ENCODE measurements at places on chromosomes 4 and X.

DNA sequence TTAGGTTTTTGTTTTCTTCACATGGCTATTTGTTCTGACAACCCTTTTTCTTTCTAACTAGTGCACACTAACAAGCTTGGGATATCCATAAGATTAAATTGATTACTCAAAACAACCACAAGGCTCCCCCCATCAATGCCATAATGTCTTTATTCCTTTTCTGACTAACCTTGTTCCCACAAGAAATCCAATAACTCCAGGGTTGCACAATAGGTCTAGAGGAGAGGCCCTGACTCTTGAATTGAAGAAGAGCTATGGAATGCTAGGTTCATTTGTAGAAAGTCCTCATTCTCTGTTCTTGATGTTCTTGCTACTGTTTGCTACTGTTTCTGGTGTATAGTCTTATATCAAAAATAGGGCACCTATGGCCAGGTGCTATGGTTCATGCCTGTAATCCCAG is 71.0 kb downstream of the PRRG1 start:
- DNase-seq, result no peak

- peak; percentile 23 for DNase-seq
Observed at GRCh38 chr4:82852751-82853285, 38.1 kb downstream of the SEC31A start.

GRCh38 chr4:187309456-187309855 is 585.8 kb upstream of the FAT1 start:
- no peak for DNase-seq

- DNase-seq, result no peak
Observed at GRCh38 chr4:57154191-57154590, 44.0 kb upstream of the IGFBP7 start.

- DNase-seq, result peak; percentile 28
Observed at GRCh38 chr4:105145903-105146275, 787 bp upstream of the TET2 start.

DNA sequence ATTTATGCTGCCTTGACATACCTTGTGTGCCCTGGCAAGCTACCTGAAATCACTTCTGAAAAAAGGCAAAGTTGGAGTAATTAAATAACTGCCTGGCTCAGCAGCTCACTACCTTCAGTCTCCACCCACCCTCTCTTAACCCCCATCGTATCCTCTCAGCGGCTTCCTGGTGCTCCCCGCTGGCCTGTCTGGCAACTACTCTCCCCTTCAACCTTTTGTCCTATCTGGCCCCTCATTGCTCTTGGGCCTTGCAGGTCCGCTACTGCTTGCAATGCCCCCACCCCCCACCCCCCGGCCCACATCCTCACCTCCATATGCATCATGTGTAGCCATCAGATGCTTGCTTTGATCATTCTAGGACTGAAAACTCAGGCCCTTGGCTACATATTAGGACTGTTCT is 34.5 kb downstream of the PRPS1 start:
- no peak for DNase-seq

DNA sequence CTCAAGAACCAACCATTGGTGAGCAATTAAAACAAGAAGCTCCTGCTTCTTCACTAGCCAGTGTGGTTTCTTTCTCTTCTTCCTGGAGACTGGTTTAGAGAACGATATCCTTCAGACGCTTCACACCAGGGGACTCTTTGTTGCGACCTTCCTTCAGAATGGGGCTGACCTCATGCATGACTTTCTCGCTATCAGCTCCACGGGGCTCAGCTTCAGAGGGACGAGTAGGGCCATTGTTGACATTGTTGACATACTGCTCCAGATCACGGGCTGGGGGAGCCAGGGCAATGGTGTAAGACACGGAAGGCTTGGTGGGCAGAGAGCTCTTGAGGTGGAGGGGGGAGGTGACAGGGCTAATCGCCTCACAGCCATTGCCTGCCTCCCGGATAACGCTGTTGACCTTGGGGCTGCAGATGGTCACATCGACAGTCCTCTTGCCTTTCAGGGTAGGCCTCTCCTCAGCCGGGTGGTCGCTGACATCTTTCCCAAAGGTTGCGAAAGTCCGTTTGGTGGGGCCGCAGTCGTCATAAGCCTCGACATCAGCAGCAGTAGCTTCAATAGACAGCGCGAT is 113.8 kb downstream of the PCDH19 start:
- DNase-seq, result no peak

DNA sequence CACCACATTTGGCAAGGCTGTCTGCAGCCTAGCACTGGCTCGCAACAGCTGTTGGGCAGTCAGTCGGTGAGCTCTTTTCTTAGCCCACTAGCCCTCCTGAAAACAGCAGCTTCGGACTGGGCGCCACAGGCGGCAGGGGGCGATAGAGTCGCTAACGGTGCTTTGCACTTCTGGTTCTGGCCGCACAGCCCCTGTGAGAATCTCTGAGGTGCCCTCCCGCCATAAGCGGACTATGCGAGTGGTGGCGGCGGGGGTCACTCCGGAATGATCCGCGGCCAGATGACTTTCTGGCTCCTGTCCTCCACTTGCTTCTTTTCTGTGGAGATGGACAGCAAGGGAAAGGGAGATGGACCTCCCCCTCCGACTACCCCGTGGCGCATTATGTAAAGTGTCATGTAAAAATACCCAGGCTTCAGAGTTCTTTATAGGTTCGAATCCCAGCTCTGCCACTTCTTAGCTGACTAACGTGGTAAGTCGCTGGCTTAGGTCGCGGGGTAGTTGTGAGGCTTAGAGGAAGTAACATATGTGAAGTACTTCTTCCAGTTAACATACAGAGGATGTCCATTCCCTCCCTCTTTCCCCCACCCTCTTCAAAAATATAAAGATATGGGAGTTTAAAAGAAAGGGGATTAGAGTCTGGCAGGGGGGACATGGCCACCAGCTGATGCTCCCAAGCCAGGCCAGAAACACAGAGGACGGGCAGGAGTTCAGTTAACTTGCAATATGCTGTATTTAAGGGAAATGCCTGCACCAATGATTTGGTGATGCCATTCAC is 11.0 kb downstream of the ARHGAP36 start:
- DNase-seq, result peak; percentile 13

DNA sequence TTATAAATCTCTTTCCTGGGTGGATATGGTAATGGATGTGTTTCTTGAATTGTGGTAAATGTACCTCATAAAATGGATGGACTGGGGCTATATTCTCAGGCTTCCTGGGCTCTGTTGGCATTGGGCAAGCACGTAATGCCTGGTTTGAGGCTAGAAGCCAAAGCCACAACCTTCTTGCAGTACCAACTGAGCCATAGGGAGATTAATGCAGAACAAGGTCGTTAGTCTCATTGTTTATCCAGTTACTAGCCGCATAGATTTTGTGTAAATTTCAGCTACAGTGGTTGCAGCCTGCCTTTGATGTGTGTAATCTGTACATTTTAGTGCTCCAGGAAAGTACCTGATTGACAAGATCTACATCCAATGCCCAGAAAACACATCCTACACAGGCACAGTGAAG is 7.2 kb upstream of the LEF1 start:
- no peak for DNase-seq

DNA sequence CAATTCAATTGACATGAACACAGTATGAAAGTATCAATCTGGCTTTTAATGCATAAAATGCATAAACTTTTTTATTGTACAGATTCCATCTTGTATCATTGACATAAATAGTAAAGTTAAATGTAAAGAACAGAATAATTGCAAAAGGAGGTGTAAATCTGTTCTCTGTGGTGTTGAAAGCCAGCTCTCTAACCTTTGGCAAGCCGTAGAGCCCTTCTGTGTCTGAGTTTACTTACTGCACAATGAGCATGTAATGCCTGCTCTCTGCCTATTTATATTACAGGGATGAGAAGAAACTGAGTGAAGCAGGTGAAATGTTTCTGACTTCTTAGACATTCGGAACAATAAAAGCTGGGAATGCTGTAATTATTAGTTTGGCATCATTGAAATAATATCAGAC is 389.3 kb upstream of the EPHA5 start:
- peak; percentile 40 for DNase-seq

- DNase-seq, result no peak
Observed at GRCh38 chr4:95219109-95219508, 329.7 kb downstream of the UNC5C start.

DNA sequence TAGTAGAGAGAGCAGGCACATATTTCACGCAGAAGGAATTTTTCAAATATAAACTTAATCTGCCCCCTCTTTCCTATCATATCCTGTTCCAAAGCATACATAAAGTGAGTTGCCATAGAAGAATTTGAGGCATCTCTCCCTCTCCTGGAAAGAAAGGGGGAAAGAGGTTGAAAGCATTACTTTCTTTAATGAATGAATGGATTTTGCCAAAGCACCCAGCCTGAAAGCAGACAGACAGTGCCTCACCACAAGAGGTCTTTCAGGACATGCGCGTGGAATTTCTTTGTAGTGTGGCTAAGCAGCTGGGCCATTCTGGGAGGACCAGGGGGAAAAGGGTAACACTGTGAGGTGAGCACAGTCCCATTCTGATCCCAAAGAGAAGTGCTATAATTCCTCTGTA is 651.4 kb downstream of the IQCM start:
- no peak for DNase-seq

DNA sequence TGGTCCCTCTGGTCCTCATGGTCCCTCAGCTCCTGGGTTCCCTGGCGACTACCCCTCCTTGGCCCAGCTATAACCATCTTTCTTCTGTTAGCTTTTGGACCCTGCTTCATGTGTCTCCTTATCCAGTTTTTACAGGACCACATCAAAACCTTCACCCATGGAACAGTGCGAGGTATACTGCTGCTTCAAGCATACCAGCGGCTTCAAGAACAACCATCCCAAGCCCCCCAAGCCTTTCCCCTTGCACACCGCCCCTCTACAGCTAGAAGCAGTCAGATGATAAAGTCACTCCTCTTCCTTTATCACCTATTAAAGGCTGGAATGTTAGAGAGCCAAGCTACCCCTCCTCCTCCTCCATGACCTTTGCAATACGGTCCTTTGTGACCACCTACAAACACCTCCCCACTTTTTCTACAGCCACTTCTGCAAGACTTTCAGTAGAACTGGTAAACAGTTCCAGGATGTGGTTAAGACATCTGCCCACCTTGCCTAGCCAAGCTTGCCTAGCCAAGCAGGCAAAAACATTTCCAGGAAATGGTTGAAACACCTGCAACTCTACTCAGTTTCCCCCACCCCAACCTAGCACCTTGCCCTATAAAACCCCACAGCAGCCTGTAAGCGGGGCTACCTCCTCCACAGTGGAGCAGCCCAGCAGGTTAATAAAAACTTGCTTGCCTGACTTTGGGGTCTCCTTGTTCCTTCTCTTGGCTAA is 125.7 kb downstream of the ZC4H2 start:
- no peak for DNase-seq

- DNase-seq, result no peak
Observed at GRCh38 chrX:99033226-99033901, 1376.7 kb downstream of the PCDH19 start.

DNA sequence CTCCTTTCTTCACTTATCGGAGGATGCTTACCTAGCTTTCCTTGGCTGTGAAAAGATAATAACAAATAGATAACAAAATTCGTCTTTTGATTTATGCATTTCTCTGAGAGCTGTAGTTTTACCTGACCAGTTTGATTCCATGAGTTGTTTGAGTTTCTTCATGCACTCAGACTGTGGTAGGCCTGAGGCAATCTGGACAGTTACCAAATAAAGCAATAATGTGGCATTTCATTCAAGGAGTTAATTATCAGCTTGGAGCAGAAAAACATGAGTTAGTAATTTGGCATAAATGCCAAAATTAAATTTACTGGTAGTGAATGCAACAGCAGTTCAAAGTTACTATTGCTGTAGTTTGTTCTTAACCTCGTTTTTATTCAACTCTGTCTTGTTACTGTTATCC is 53.5 kb downstream of the FABP2 start:
- no peak for DNase-seq

DNA sequence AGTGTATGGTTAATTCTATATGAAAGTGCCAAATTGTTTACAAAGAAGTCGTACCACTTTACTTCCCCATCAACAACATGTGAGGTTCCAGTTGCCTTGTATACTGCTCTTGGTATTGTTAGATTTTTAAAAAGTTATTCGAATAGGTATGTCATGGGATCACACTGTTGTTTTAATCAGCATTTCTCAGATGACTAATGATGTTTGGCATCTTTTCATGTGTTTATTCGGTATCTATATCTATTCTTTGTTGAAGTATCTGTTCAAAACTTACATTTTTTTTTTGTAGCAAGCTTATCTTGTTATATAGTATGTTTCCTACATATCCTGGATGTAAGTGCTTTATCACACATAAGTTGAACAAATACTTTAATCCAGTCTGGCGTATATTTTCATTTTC is 99.4 kb upstream of the MAB21L2 start:
- DNase-seq, result no peak

DNA sequence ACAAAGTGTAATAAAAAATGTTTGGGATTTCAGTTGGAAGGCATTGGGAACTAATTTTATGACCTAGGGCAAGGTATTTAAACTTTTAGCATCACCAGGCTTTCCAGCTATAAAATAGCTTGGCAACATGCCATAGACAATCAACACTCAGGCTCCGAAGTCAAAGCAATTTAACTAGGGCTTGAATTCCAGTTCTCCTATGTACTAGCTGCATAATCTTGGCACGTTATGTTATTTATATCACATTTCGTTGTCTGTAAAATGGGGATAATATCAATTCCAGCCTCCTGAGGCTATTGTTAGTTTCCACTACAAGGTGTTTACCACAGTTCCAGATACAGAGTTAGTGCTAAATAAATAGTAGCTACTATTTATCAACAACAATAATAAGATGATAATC is 78.8 kb downstream of the DMD start:
- DNase-seq, result no peak

GRCh38 chr4:66885501-66886165 is 659.7 kb downstream of the CENPC start:
- no peak for DNase-seq

GRCh38 chr4:14178421-14178820 is 550.9 kb upstream of the BOD1L1 start:
- no peak for DNase-seq

DNA sequence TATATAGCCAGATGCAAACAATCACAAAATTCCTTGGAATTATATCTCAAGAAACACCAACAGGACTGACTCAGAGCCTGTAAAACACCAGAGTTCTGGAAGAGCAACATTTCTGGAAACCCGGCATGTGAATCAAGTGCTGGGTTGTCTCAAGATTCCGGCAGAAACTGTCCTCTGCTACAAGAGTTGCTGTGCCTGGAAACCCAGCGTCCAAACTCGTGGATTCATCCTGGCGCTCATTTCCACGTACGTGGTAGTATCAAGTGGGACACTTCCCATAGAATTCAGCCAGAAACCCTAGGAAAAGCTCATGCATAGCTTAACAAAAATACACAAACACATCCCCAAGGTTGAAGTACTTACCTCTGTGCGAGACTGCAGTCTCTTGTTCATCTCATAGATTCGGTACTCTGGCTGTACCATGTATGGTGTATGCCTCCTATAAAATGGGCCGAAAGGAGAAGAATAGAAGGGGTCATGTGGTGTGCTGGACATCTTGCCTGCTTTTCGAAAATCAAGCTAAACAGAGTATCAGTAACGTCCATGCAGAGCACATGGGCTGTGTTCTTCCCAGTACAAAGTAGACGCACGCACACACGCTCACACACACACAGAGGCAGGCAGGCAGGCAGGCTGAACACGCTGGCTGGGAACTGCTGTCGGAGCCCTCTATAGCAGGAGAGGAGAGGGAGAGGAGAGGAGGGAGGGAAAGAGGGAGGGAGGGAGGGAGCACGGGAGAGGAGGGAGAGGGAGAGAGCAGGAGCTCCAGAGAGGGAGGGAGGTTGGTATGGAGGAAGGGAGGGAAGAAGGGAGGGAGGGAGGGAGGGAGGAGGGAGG is at the start of gene LDB2:
TSS of gene LDB2 (minus strand) at position 655 of the 837 bp plus-strand sequence.
- DNase-seq, result no peak

- no peak for DNase-seq
Observed at GRCh38 chrX:71107762-71108360, 1.3 kb upstream of the CXorf65 start.
